ENCODE measurements at places on chromosomes 4 and X. TPM values are rescaled to one million over a fixed set of nuclear protein-coding genes. Genes with fewer than 3 reads are reported as not detected.

GRCh38 chrX:136525738-136526606 lies 6.0 kb upstream of the VGLL1 start:
- no peak for DNase-seq

GRCh38 chrX:30027636-30028035 lies 187.7 kb upstream of the MAGEB2 start:
- no peak for DNase-seq

DNA sequence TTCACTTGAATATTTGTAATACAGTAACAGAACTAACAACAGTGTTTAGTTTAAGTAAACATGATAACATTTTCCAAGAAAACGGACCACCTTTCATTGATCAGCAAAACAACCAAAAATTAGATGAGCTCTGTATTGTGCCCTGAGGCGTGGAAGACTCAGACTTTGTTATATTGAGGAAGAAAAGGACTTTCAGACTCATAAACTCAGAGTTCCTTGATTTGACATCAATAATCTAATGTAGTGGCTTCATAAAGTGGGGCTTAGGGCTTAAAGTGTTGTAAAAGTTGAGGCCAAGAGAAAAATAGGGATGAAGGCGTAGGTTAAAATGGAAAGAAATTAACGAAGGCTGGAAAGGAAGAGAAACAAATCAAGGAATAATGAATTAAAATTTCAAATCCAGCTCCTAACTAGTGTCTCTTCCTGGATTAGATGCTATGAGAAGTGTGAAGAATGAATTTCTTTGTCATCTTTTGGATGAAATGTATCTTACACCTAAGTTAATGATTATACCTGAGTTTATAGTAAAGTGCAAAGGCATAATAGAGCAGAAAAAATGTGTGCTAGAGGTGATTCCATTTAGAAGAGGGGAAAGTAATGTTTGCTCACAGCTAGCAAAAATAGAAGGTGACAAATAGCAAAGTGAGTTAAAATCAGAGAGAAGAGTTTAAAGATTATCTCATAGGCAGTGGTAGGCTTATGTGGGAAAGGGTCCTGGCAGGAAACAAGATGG lies 19.8 kb upstream of the GLRA2 start:
- no peak for DNase-seq

DNA sequence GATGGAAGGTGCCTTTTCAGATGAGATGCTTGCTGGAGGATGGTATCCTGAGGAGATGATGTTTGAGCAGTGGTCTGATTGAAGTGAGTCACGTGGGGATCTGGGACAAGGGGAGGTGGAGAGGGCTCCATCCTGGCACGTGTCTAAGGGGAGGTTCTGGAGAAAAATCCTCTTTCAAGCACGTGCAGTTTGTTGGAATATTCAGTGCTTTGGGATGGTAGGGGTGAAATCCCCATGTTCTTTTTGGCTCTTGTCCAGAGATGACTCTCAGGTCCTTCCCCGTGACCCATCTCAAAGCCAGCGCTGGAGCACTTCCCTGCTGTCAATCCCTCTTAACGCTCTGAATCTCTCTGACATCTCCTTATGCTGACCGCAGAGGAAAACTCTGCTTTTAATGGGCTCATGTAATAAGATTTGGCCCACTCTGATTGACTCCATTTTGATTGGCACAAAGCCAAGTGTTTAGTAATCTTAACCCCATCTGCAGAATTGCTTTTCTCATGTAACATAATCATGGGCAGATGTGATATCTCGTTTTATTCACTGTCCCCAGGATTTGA lies 10.8 kb upstream of the KLKB1 start:
- DNase-seq: no peak

GRCh38 chrX:42460706-42461105 lies 317.3 kb downstream of the PPP1R2C start:
- no peak for DNase-seq

DNA sequence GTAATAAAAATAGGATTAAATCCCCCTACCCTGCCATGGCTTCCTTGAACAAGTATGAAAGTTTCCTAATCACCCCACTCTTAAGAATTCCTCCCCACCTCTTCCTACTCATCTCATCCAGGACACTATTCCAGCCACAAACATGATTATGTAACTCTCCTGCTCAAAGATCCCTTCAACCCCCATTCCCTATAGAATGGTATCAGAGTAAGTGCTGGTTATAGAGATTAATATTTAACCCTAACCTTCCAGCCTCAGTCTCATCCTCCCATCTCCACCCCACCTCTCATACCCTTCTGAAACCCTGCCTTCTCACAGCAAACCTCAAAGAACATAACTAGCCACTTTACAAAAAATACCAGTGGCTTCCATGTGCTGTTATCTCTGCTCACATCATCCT lies 155.1 kb downstream of the PPP3CA start:
- no peak for DNase-seq

DNA sequence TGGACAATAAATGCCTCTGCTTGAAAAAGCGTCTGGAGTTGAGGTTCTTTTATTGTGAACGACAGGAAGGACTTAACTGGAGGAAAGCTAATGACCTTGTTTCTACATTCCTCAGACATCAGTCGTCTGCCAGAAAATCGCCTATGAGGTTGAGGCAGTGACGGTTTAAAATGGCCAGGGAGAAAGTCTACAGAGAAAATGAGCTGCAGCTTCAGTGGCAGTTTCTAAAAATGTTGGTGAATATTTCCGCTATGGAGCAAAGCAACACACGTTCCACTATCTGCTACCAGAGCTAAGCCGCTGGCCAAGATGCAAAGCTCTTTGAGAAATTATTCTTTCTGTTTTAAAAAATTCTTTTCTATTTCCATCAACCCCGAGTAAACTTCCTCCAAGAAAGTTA lies 116.9 kb upstream of the GALNT7 start:
- DNase-seq: no peak

DNA sequence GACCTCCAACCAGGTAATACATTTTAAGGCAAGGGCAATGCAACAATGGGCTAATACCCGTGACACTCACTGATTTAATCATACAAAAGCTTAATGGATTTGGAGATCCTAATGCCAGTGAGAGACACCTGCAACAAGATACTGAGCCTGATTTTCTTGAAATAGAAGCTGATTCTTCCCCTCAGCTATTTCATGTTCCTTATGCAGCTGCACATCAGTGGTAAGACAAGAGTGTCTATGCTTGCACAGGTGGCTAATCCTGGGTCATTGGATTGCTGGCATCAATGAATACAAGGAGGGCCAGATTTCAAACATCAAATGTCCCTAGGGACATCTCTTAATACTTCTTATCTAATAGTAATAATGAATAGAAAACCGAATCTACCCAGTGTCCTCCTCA lies 139.7 kb downstream of the PPARGC1A start:
- no peak for DNase-seq

DNA sequence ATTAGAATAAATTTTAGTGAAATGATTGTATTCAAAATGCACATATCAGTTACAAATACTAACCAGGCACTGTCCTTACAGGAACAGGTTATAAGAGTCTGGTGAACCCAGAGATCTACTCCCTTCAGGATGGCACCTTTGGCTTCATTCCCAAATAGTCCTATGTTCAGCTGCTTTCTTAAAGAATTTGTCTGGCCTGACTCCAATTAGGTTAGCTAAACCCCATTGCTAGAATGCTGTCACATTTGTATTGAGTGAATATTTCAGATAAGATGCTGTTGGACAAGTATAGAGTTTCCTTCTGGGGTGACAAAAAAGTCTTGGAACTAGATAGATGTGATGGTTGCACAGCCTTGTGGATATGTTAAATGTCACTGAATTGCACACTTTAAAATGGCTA lies 69.4 kb downstream of the EFHC2 start:
- no peak for DNase-seq

DNA sequence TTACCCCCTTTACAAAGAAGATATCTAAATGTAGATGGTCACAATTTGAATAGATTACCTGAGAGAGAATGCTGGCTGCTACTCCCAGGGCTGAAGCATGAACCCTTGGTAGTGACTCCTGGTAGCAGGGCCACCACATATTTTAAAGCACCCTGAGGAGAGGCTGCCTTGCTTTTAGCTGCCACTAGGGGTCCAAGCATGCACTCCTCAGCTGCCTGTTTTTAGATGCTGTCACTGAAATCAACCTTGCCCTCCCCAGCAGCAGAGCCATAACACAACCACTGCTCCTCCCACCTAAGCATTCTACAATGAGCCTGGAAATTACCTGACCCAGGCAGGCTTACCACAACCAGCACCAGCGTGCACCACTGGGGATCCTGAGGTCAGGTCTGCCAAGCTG lies 850.9 kb downstream of the FAM133A start:
- DNase-seq: no peak

DNA sequence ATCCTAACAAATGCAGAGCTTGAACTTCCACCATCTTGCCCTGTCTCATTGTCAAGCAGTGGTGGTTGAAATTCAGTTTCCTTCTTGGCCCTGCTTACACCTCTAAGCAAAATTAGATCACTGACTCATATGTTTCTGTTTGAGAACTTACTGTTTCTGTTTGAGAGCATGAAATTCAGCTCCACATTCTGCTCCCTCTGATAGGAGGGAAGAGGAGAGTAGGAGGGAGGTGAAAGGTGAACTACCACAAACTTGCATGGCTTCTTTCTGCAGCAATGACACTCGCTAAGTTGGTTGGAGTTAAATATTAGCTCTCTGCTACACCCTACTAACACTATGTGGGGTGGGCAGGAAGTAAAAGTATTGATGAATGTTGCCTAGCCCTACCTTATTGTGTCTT lies 117.8 kb upstream of the EDA2R start:
- DNase-seq: no peak

DNA sequence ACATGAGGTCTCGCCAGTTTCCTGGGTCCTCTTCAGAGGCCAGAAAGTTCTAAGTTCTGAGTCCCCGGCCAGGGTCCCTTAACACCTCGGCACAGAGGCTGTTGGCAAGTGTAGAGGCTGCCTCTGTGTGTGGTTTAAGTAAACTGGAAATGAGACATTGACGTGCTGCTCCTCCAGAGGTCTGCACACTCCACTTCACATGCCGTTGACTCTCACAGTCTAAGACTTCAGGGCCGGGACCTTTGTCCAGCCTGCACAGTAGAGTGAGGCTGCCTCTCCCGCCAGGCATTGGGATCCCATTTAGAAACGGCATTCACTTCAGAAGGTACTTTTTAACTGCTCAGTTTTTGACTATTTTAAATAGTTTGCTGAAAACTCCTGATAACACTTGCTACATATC lies 10.6 kb upstream of the TADA2B start:
- no peak for DNase-seq

DNA sequence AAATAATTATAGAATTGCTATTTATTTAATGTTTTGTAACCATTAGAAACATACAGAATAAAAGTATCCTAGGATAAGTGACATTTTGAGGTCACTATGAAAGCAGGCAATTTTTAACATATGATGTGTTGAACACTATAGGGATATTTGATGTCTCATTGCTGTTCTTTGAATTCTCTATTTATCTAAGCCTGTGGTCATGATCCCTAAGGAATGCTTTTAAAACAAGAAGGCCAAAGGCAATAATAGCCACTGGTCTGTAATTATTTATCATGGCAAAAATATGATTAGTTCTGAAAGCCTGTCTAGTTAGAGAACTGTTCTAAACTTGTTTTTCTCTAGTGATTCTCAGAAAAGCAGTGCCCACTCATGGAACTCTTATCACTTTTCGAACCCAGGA lies 186.6 kb downstream of the RPA4 start:
- DNase-seq: no peak

Gene MAP3K15
- total RNA-seq: 0.10 TPM

Gene CXorf49
- total RNA-seq: not detected

Gene SGMS2
- total RNA-seq: 26.3 TPM

Gene EGFL6
- 15.7 TPM for total RNA-seq

Gene GPR173
- total RNA-seq: 1.9 TPM

Gene HHIP
- total RNA-seq: 0.06 TPM

Gene COX18
- 11.7 TPM for total RNA-seq

All from mesenteric fat pad (tissue), 1 donor.